ENCODE measurements at places on chromosomes 13 and 19.

DNA sequence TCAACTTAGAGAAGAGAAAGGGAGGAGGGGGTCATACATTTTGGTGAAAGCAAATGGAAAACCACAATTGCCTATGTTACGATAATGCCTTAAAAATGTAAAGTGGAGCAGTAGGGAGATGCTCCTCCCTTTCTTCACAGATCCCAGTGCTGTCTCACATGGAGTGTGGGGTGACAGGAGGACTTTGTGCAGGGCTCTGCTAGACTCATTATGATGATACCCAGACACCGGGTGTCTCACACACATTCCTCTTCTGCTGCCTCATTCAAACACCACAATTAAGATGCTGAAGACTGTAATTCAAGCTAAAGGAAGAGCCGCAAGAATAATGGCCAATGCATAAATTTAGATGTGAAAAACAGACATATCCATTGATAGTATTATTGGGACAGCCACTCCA is 150.6 kb downstream of the LHFPL6 start:
- no peak for DNase-seq

DNA sequence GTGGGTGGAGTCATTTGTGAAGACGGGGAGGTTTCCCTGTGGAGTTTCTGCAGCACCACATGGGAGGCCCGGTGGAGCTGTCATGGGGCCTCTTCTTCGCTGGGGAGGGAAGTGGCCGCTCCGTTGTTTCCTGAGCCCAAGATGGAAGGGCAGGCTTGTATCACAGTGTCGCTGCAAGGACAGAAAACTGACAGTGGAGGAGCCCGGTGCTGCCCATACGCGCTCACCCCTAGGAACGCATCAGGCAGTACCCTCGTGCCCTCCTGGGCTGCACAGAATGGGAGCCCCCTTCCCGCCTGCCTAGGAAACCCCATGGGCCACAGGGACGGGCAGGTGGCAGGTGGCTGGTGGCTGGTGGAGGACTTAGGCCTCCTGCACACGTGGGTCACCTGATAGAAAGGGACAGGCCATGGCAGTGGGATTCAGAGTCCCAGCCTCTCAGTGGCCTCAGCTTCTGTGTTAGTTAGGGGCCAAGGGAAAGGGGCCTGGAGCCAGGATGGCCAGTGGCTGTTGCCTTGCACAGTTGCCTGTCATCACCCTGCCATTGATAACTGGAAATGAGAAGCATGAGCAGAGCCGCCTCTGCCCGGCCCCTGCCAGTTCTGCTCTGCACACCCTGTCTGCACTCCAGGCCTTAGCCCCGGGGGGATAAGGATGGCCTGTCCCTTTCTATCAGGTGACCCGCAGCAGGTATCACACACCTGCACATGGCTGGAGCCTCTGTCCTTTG is 7.6 kb downstream of the COL4A2 start:
- DNase-seq, result no peak

GRCh38 chr19:17058236-17058635 is 17.0 kb downstream of the HAUS8 start:
- DNase-seq, result no peak

DNA sequence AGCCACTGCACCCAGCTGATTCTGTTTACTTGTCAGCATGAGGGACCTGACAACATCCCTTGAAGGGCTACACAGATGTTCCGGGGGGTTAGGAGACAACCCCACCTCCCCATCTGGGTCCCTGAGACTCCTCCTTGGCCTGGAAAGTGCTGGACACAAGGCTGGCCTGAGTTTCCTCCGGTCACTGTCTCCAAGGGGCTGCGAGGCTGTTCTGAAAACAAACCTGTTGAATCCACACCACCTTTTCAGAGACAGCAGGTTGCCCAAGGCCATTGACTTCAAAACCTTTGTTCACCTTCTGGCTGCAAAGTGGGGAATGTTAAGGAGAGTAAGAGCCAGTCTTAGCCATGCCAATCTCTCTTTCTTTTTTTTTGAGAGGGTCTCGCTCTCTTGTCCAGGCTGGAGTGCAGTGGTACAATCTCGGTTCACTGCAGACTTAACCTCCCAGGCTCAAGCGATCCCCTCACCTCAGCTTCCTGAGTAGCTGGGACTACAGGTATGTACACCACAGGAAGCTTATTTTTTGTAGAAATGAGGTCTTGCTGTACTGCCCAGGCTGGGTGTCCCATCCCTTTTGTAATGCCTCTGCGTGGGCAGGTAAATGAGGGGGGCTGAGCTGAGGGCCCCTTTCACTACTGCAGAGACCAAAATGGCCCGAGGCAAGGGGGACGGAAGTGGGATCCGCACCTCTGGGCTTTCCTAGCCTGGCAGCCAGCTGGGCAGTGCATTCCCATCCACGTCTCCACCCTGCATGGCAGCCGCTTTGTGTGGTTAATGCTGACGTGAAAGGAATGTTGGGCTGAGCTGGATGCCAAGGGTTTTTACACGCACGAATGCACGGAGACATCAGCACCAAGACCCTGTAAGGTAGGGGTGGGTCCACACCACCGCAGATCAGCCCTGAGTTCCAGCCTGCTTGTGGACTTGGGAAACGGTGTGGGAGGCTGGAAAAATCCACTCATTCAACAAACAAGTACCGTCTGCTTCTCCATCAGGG is 1.9 kb upstream of the ZNF628 start:
- no peak for DNase-seq

- no peak for DNase-seq
Measured at GRCh38 chr19:44627631-44628030, 14.3 kb downstream of the IGSF23 start.

DNA sequence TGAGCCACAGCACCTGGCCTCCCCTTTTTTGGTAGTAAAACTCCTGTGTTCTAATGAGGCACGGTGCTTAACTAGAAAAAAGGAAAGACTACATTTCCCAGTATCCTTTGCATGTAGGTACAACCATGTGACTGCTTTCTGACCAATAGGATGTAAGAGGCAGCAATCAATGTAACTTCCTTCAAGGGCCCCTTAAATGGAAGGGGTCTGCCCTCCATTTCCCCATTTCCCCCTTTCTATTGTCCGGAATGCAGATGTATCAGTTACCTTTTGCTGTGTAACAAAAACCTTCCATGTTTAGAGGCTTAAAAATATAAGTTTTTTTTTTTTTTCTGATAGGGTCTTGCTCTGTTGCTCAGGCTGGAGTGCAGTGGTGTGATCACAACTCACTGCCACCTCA is 2.2 kb downstream of the GPR32 start:
- DNase-seq, result no peak

- DNase-seq, result no peak
Measured at GRCh38 chr19:39349326-39349725, 7.1 kb downstream of the SAMD4B start.

DNA sequence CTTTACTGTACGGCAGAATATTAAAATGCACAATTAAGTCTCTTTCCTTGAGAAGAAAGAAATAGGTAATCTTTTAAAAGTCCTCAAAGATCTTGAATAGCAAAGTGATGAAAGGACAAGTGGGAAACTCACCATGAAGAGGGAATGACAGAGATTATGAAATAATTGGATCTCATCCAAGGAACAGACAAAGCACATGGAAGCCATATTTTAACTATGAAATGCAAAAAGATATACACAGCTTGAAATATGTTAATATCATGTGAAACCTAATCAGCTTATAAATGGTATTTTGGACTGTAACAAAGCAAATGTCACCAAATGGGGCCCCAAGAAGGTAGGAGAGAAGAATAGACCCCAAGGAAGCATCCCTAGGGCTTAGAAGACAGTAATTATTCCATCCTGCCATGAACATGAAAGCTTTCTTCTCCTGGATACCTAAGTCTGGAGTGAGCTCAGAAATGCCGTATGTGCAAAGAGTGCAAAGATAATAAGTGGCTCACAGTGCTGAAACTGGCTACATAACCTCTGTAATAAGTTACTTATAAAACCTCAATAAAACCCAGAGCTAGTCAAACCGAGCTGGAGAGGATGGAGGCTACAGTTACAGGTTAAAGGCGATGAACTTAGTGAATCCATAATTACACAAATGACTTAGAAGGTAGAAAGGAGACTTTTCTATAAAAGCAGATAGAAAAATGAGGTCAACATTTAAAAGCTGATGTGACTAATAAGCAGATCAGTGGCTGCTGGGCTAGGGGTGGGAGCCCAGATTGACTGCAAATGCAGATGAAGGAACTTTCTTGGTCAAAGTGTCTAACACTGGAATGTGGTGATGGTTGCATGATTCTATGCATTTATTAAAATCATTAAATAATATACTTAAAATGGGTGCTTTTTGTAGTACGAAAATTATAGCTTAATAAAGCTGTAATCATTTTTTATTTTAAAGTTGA is 34.4 kb downstream of the DCLK1 start:
- DNase-seq, result no peak

- DNase-seq, result no peak
Measured at GRCh38 chr19:44658069-44658733, 13.1 kb upstream of the CEACAM19 start.

- no peak for DNase-seq
Measured at GRCh38 chr13:40911341-40911740, 107.8 kb downstream of the ELF1 start.

DNA sequence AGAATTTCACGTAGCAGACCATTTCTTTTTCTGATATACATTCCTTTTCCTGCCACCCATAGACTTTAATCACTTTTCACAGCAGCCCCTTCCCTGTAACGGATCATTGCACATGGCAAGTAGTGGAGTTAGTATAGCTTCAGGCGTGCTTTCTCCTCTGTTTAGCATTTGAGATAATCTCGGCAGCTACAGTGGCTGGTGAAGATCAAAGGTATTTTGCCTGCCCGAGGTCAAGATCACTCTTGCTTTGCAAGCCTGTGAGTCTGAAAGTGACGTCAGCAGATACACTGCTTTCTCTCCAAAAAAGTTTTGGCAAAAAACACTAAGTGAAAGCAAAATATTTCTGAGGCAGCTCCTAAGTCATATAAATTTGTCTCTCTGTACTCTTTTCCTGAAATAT is 260.0 kb downstream of the NDFIP2 start:
- DNase-seq, result no peak

GRCh38 chr13:90104764-90105163 is 1242.7 kb upstream of the MIR17HG start:
- no peak for DNase-seq

GRCh38 chr19:45184115-45184514 is 5.5 kb downstream of the BLOC1S3 start:
- DNase-seq, result no peak

DNA sequence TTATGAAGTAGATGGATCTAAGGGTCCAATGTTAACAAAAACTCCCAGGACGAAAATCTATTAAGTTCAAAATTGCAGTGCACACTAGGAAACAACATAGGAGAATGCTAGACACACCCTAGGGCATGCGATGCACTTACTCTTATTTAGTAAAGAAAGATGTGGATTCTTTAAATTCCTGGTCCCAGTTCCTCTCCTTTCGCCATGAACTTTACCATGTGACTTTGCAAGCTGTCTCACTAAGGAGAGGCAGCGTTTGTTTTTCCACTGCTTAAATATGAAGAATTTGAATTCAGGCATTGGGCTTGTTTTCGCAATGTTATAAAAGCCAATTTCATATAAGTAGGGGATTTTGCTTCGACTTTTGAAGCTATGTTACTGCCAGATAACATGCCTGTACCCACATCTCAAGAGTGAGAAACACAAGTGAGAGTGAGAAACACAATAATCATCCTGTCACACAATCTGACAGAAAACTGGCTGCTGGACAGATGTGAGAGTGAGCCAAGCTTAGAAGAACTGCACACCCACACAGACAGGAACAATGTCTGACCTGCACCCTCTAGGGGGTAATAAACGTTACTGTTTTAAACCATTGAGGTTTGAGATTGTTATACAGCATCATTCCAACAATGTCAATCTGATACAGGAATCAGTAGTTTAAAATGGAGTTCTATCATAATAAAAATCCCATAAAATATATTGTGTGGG is 1308.4 kb downstream of the SLITRK5 start:
- no peak for DNase-seq

GRCh38 chr13:27476943-27477703 is 26.8 kb upstream of the MTIF3 start:
- DNase-seq, result no peak

- no peak for DNase-seq
Measured at GRCh38 chr13:45721203-45721731, 19.1 kb downstream of the CBY2 start.

DNA sequence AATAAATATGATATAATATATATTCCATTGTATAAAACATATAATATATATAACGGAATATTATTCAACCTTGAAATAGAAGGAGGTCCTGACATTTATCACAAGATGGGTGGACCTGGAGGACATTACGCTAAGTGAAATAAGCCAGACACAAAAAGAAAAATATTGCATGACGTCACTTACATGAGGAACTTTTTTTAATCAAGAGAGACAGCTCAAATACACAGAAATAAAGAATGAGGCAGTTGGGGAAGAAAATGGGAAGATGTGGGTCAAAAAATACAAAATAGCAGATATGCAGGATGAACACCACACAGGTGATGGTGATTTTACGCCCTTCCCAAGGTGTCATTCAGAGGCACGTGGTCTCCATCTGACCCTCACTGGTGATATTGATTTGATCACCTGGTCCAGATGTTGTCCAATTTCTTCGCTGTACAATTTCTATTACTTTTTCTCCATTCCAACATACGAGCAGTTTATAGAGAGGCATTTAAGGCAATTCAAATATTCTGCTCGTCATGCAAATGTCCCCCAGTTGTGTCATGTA is 513 bp upstream of the ZNF317 start:
- DNase-seq, result no peak

GRCh38 chr13:80527400-80527799 is 186.5 kb upstream of the SPRY2 start:
- DNase-seq, result no peak

DNA sequence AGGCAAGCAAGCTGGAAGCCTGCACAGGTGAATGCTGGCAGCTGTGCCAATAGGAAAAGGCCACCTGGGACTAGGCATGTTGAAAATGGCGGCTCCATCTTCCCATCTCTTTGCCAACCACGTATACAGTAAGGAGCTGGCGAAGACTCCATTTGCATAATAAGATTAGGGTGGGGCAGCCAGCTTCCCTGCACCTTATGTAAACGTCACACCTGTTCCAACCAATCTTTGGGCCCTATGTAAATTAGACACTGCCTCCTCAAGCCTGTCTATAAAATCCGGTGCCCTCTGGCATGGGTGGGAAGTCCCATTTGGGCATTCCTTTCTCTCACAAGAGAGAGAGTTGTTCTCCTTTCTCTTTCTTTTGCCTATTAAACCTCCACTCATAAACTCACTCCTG is 16.8 kb downstream of the ADGRE2 start:
- DNase-seq, result no peak

- no peak for DNase-seq
Measured at GRCh38 chr13:84570831-84571230, 688.6 kb upstream of the SLITRK1 start.

- no peak for DNase-seq
Measured at GRCh38 chr13:51360489-51360888, 21.0 kb downstream of the SERPINE3 start.

GRCh38 chr13:80577926-80578670 is 237.2 kb upstream of the SPRY2 start:
- DNase-seq, result no peak
